T-helper 2 cell treated with Interferon-gamma antibody and Interleukin-4, amounts not matched to agents 100 ng/mL and 5 ng/mL, for 36 hours (primary cell): ENCODE measurements at places on chromosomes 11 and 22. TPM values are rescaled to one million over a fixed set of nuclear protein-coding genes. Genes with fewer than 3 reads are reported as not detected.

KCNQ1OT1 gene
- total RNA-seq: 0.48 TPM in 2 replicates

TAF1D gene
- 194 and 204 TPM in 2 replicates for total RNA-seq

RAB6A gene
- 76.5 and 79.7 TPM in 2 replicates for total RNA-seq

ASRGL1 gene
- 10.8 and 11.3 TPM in 2 replicates for total RNA-seq

GGTLC3 gene
- not detected in 2 replicates for total RNA-seq

MAPK11 gene
- total RNA-seq: 10.2 and 12.0 TPM in 2 replicates

SOX6 gene
- 0.34 TPM in 1 of 2 replicates, not detected in the other for total RNA-seq

CDCA5 gene
- 91.5 and 93.2 TPM in 2 replicates for total RNA-seq

LRRC32 gene
- total RNA-seq: 10.8 and 11.4 TPM in 2 replicates

OR51B4 gene
- not detected in 2 replicates for total RNA-seq

SCN2B gene
- total RNA-seq: not detected in 2 replicates

CDC42BPG gene
- 0.50 and 0.82 TPM in 2 replicates for total RNA-seq

MADD gene
- total RNA-seq: 99.7 and 100 TPM in 2 replicates

ZNF280B gene
- 3.1 and 3.3 TPM in 2 replicates for total RNA-seq

USP2 gene
- 0.41 and 0.57 TPM in 2 replicates for total RNA-seq
